Naive thymus-derived CD4-positive, alpha-beta T cell (primary cell): ENCODE measurements at places on chromosomes 5 and 9.

DNA sequence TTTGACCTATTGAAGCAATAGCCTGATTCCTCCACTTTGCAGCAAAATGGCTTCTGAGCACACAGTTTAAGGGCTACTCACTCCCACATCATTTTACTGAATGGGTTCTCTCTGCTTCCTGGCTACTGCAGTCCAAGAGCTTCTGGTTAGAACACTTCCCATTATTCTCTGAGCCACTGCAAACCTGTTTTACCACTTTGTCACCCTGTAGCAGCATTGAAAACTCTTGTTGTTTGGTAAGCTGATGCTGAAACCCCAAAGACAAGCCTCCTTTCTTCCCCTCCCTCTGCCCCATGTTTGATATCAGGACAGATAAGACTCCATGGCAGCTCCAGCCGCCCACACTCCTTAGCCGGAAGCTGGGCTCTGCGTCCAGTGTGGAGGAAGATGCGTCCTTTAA lies 84.4 kb upstream of the RARS1 start:
- DNase-seq = no peak

- DNase-seq = no peak
These were observed 32.0 kb downstream of the OR2V1 start for GRCh38 chr5:181098762-181099601.

GRCh38 chr9:129777769-129778130 lies 24.9 kb upstream of the PTGES start:
- DNase-seq = no peak

- no peak for DNase-seq
These were observed 184.0 kb downstream of the HSPA4 start for GRCh38 chr5:133235696-133236426.

GRCh38 chr5:91311697-91312501 lies 71.2 kb downstream of the ARRDC3 start:
- peak; percentile 68 for DNase-seq

DNA sequence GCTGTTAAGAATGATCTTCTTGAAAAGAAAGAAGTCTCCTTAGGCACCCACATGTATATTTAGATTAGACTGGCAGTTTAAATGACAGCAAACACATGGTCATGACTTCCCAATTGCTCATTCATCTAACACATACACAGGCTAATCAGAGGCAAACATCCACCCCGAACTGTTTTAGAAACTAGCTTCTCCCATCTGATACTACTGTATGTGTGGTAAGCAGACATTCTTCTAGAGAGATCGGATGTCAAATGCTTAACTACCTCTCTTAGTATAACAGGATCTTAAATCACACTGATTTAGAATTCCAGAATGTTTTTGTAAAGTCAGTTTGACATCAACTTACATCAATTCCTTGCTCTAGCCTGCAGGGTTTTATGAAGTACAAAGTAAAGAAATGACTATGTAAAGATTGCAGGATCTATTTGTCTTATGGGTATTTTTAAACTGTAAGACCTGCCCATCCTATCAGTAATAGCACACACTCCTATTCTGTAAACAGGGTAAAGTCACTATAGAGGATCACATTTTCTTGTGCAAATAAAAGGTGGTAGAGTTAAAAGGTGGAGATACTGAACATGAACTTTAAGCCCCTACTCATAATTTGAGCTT lies 239.7 kb downstream of the MLLT3 start:
- DNase-seq = no peak

DNA sequence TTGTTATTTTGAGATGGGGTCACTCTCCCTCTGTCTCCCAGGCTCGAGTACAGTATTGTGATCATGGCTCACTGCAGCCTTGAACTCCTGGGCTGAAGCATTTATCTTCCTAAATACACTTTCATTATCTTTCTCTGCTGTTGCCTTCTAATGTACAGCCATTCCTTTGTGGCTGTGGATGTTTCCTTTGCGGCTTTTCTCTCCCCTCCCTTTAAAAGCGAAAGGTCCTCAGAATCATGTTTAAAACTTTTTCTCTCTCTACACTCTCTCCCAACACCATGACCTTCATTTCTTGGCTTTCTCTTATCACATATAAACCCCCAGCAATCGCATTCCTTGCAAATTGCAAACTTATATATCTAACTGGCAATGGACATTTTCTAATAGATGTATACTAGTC lies 1.6 kb downstream of the IFNA2 start:
- DNase-seq = no peak

GRCh38 chr5:101689306-101689705 lies 606.8 kb downstream of the SLCO4C1 start:
- DNase-seq = no peak

GRCh38 chr9:7206221-7206758 lies 448.5 kb downstream of the KDM4C start:
- DNase-seq = no peak
